H7 (cell line): ENCODE measurements at places on chromosomes 7 and 10.

GRCh38 chr10:11209830-11210181 is 192.1 kb downstream of the CELF2 start:
- no peak for DNase-seq

- DNase-seq: no peak
These were observed 27.6 kb downstream of the NPS start for GRCh38 chr10:127576740-127577161.

GRCh38 chr10:102775201-102775934 is 31.6 kb downstream of the WBP1L start:
- no peak for DNase-seq

DNA sequence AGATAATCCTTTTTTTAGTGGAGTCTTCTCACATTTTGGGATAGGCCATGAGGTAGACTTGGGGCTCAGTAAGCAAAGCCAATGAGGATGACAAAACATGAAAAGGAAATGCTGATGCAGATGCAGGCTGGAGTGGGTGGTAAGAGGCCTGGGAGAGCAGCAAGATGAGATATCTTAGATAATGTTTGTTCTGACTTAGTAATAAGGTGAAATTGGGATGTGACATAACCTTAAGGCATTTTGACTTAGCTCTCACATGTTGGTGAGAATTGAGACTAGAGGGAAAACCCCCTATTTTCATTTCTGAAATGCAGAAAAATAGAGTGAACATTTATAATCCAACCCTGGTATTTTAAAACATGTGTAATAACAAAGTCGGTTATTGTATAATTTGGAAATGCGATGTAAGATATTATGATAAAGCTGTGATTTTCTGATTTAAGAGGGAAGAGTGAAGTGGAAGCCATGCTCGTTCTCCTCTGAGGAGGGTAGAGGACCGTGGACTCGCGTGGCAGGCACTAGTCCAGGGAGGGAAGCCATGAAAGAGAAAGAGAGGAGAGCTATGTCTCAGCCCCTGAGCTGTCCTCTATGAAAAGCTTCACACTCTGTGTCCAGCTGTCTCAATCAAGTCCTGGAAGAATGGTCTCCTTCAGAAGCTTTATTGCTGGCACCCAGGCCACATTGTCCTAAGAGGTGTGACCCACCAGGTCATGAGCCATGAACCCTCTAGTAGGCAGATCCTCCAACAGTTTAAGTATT is 57.3 kb downstream of the ST7 start:
- no peak for DNase-seq

- DNase-seq: no peak
These were observed 59.7 kb downstream of the LCOR start for GRCh38 chr10:96891840-96892239.

DNA sequence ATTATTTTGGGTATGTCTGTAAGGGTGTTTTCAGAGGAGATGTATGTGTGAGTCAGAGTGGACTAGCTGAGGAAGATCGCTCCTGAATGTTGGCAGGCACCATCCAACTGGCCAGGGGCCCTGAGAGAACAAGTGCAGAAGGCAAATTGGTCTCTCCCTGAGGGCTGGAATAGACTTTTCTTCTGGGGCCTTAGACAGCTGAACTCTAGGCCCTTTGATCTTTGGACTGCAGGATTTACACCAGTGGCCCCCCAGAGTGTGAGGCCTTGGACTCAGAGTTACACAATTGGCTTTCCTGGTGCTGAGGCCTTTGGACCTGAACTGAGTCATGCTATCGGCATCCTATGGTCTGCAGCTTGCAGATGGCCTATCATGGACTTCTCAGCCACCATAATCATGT is 217.2 kb downstream of the REEP3 start:
- no peak for DNase-seq

GRCh38 chr7:6170571-6171531 is 101.6 kb downstream of the CYTH3 start:
- peak; percentile 42 for DNase-seq
